Fibroblast of lung (primary cell): ENCODE measurements at places on chromosomes 2 and 18.
A peak's percentile ranks its signal among the peaks of the same experiment; 100 is the strongest.

DNA sequence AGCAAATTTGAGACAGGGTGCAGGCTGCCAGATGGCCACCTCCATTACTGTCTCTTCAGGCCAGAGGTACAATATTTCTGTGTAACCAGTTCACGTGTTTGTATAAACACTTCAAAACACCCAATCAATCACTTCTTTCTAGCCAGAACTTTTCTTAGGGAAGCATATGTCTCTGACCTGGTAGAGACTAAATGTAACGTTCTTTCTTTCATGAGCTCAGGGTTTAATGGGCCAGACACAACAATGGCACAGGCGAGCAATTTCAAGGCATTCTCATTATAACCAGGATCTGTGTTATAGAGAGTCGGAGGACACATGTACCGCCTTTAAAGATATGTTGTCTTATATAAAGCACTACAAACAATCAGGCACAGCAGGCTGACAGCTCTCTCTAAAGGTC, 1846.4 kb upstream of the PIK3C3 start:
- DNase-seq, result no peak

GRCh38 chr18:36338403-36338933, 41.0 kb downstream of the FHOD3 start:
- DNase-seq, result no peak

DNA sequence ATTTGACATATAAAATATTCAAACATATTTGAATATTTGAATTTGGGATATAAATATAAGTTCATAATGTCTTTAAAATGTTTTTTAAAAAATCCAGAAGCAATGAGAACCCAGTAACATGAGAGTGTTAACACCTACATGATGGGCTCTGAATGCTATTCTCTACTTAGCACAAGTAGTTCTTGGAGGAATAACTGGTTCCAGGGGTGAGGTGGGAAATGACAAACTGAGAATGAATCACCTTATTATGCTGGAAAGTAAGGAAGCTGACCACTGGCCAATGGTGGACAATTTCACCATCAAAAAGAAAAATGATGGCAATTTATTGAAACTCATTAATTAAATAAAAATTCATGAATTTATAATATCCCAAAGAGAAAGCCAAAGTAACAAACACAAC, 79.6 kb upstream of the NABP1 start:
- no peak for DNase-seq

- DNase-seq, result no peak
Observed at GRCh38 chr18:51430538-51430937, 233.1 kb upstream of the MEX3C start.

DNA sequence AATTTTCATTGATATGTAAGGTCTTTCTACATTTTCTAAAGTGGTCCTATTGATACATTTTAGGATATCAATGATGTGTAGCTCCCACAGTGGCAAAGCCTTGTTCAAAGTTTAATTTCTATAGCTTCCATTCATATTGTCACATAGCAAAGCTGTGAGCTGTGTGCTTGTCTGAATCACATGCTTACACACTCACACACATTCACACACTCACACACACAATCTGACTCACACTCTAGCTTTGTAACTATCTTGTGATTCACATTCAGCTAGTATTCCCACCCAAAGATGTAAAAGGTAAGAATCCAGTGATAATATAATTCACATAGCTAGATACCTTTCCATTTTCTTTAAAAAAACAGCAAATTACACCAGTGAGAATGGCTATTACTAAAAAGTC, 58.7 kb downstream of the MAPRE2 start:
- peak; percentile 37 for DNase-seq

DNA sequence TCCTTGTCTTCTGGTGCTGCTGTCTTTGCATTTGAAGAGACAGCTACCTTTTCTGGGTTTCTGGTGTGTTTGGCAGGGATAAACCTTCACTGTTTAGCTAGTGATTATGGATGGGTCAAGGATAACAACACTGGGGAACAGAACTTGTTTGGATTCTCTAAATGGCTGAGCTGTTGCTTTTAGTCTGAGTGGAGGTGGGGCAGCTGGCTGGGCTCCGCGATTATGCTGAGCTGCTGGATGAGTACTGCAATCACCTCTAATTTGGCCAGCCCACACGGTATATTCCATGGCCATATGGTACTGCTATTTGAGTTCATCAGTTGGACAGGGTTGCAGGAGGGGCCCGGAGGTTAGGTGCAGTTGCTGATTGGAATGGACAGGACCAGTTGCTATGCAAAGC, 361.6 kb upstream of the TFPI start:
- no peak for DNase-seq

DNA sequence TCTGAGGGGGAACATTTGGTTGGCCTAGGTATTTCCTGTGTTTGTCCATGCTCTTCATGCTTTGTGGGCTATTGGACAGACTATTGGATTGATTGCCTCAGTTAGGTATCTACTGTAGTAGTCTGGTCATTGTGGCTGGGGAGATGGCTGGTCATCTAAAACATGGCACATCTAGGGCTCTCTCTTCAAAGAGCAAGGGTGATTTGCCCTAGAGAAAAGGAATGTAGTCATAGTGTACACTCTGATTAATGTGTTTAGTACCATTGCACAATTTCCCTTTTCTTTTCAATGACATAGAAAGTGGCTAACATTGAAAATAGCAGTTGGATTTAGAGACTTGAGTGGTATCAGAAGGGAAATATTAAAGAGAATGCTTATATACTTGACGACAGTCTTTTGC, 114.3 kb downstream of the LCLAT1 start:
- DNase-seq, result no peak
